ENCODE measurements at places on chromosomes 12 and 14. TPM values are rescaled to one million over a fixed set of nuclear protein-coding genes. Genes with fewer than 3 reads are reported as not detected.

LAG3 gene
- total RNA-seq, result 320 TPM

ARHGDIB gene
- total RNA-seq, result 1,208 TPM

GDF11 gene
- total RNA-seq, result 14.1 TPM

PDE3A gene
- not detected for total RNA-seq

CACNA2D4 gene
- total RNA-seq, result 8.2 TPM

IL26 gene
- total RNA-seq, result not detected

SERPINA1 gene
- not detected for total RNA-seq

VDR gene
- 69.8 TPM for total RNA-seq

PPP1R1A gene
- not detected for total RNA-seq

CLEC14A gene
- not detected for total RNA-seq

OVCH1 gene
- total RNA-seq, result not detected

HRK gene
- not detected for total RNA-seq

P3H3 gene
- 0.99 TPM for total RNA-seq

KRT3 gene
- not detected for total RNA-seq

DPF3 gene
- 12.2 TPM for total RNA-seq

RFX4 gene
- not detected for total RNA-seq

CACNA1C gene
- total RNA-seq, result 0.14 TPM

AMN gene
- 0.53 TPM for total RNA-seq

ZC2HC1C gene
- 2.9 TPM for total RNA-seq

FIGNL2 gene
- total RNA-seq, result 0.40 TPM

KCNJ8 gene
- total RNA-seq, result not detected

ANG gene
- 2.5 TPM for total RNA-seq

SOCS2 gene
- total RNA-seq, result 24.6 TPM

GPR68 gene
- total RNA-seq, result 44.5 TPM

Measured in activated CD8-positive, alpha-beta memory T cell treated with anti-CD3 and anti-CD28 coated beads, Interleukin-2, amount 10 ng/mL, durations not matched to agents 7 days and 5 days (primary cell).